ENCODE measurements at places on chromosomes 1 and 21.

- DNase-seq: no peak
Measured at GRCh38 chr1:153238527-153238926, 21.0 kb upstream of the LORICRIN start.

DNA sequence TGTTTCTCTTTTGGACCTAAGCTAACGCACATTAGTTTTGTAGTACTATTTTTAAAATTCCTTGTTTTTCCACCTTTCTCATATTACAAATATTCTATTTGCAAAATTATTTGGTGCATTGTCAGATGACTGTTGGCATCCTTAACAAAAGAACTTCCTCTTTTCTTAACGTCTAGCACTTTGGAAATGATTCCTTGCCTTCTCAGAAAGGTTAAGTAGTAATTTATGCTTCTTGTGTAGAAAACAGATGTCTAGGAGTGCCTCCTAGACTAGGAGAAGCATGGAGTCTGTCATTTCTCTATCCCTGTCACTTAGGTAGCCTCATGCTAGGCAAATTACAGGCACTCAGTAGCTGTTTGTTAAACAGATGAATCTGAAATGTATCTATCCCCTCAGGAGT is 64.4 kb downstream of the HSPA13 start:
- no peak for DNase-seq

GRCh38 chr1:111471012-111471411 is 2.8 kb upstream of the C1orf162 start:
- no peak for DNase-seq

- no peak for DNase-seq
Measured at GRCh38 chr1:39398278-39399021, 93.0 kb upstream of the BMP8A start.

DNA sequence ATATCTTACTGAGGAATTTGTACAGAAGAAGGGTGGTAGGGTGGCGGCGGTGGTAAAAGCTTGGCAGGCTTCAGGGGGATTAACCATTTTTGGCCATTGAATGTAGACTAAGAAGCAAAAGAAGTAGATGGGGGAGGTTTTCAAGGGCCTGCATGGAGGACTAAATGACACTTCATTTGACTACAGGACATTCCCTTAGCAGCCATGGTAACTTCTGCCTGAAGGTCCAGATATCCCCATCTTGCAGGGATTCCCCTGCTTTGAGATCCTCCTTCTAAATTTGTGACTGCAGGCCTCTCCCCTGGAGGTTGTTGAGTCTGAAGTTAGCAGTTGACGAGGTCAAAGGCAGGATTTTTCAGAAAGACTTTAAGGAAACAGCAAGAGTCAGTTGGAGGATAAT is 4.8 kb downstream of the VASH2 start:
- DNase-seq: no peak

- DNase-seq: no peak
Measured at GRCh38 chr1:96016219-96016618, 705.4 kb upstream of the PTBP2 start.
